Body of pancreas (tissue), 4 donors: ENCODE measurements at places on chromosomes 7 and 10. TPM values are rescaled to one million over a fixed set of nuclear protein-coding genes. Genes with fewer than 3 reads are reported as not detected.
A peak's percentile ranks its signal among the peaks of the same experiment; 100 is the strongest.

- no peak for DNase-seq
Measured at GRCh38 chr10:71423250-71423649, 26.5 kb downstream of the CDH23 start.

GRCh38 chr7:36670585-36671431 is 53.5 kb downstream of the AOAH start:
- peak; percentile 66 for DNase-seq

GRCh38 chr7:68030530-68030929 is 1033.9 kb downstream of the TYW1 start:
- no peak for DNase-seq

GRCh38 chr7:120334475-120334874 is 61.5 kb downstream of the KCND2 start:
- DNase-seq: no peak

DNA sequence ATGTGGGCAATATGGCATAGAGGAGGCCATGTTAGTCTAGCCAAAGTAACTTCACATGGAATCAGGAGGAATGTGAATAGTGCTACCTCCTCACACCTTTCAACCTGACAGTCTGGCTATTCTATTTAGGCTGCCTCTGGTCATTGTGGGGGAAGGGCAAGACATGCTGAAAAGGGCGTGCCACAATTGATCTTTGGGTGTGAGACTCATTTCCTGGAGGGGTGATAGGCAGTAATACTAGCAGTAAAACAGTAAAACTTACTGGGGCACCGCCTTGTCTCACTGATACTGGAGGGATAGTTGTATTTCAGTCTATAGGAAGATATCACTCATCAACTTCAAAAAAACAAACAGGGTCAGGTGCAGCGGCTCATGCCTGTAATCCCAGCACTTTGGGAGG is 88.7 kb downstream of the TMEM168 start:
- DNase-seq: no peak

Gene SPDYE2B
- total RNA-seq: not detected

Gene MYH16
- not detected for total RNA-seq

Gene PRPF18
- 22.8 TPM for total RNA-seq

Gene CNOT4
- total RNA-seq: 11.9 TPM
